ENCODE measurements at places on chromosomes 3 and 15.

GRCh38 chr3:64163755-64164148, 61.5 kb downstream of the PRICKLE2 start:
- DNase-seq = no peak

DNA sequence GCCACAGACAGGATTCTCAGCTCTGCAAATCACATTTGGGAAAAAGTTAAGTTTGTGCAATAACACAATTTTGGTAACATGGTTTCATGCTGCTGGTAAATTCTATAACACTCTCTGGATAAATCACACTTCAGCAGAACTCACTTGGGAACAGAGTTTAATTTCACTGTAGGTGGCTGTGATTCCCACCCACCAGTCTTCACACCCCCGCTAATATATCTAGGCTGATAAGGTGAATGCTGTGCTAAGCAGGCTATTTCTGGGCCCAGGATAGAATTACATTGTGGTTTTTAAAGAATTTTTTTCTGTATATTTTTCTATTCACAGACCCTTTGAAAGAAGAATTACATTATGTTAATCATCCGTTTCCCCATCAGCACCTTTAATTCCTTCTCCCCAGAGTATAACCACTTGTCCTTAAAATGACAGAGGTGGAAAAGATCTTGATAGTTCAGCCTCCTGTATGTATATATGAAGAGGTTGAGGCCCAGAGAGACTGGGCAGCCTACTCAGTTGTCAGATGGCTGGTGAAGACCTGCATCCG, 22.9 kb downstream of the MAP2K1 start:
- no peak for DNase-seq

DNA sequence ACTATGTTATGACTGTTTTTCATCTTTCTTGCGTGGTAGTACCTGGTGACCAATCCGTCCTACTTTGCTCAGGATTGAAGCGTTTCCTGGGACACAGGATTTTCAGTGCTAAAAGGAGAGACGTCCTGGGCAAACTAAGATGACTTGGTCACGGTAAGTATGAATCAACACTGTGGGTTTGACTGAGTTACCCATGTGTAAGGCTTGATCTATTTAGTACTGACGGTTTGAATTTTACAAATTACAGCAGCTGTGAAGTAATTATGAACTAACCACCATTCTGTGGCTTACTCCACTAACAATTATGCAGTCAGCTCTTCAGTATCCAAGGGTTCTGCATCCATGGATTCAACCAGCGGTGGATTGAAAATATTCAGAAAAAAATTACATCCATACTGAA, 172.9 kb upstream of the FEZF2 start:
- DNase-seq = peak; percentile 8

- no peak for DNase-seq
These were observed 147.8 kb upstream of the KCNMB2 start for GRCh38 chr3:178388473-178388872.

DNA sequence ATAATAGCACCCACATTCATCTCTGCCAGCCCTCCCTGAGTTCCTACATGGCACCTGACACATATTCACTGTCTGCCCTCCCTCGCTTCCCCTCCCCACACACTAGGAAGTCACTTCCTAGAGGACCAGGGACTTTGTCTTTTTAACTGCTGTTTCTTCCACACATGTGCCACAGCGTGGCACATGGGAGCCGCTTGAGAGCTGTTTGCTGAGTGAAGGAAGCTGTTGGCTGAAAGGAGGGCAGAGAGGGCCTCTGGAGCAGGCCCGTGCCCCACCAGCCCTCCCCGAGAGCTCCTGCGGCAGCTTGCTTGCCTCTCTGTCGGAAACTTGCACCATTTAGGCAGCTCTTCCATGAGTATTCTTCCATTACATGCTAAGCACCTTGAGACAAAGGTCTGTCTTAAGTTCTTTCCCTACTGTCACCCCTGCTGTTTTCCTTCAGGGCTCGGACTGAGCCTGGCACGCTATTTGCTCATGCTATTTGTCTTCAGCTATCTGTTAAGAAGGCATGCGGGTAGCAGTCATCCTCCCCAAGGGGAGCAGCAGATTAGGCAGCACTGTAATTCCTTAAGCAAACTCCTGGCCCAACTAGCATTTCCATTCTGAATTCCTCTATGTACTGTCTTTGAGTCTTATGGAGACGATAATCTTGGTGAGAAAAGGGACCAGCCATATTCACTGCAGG, 72.2 kb downstream of the CACNA1D start:
- DNase-seq = no peak

- no peak for DNase-seq
These were observed 651 bp downstream of the PLSCR2 start for GRCh38 chr3:146468671-146469149.

DNA sequence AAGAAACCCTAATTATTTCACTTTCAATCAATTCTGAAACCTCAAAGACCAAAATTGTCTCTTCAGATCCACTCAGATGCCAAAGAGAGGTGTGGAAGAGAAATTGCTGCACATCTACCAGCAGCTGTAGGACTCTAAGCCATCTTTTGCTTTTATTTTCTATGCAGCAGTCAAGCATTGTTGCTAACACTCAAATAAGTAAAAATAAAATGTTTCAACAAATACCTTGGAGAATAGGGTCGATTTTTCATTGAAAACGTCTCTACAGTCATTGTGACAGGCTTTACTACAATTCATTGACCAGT, 66.4 kb upstream of the CFAP20DC start:
- DNase-seq = no peak

GRCh38 chr3:172142051-172142863, 102.9 kb downstream of the FNDC3B start:
- peak; percentile 22 for DNase-seq

All from RKO (cell line).